ENCODE measurements at places on chromosomes 3 and 15.

DNA sequence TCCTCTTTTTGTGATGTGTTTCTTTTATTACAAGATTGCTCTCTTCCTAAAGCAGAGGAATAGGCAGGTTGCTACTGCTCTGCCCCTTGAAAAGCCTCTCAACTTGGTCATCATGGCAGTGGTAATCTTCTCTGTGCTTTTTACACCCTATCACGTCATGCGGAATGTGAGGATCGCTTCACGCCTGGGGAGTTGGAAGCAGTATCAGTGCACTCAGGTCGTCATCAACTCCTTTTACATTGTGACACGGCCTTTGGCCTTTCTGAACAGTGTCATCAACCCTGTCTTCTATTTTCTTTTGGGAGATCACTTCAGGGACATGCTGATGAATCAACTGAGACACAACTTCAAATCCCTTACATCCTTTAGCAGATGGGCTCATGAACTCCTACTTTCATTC is 7.7 kb downstream of the SUCNR1 start:
- no peak for DNase-seq

GRCh38 chr15:41961001-41961518 is 11.3 kb downstream of the EHD4 start:
- DNase-seq: no peak

DNA sequence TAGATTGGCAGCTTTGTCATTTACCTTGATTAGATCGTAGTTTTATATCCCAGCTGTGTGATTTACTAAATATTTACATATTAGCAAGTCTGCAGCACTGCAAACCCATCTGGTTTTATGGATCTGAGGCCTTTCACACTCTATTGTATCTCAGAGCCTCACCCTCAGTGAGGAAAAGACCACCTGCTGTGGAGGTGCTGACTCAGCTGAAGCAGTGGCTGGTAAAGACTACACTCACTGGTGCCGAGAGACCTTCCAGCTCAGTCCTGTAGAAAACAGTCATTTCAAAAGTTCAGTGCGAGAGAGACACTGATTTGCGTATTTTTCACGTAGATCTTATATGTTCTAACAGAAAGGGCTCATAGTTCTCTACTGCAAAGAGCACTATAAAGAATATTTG is 307.8 kb upstream of the TPM1 start:
- DNase-seq: no peak

GRCh38 chr15:26639966-26640365 is 132.9 kb downstream of the GABRB3 start:
- DNase-seq: no peak

DNA sequence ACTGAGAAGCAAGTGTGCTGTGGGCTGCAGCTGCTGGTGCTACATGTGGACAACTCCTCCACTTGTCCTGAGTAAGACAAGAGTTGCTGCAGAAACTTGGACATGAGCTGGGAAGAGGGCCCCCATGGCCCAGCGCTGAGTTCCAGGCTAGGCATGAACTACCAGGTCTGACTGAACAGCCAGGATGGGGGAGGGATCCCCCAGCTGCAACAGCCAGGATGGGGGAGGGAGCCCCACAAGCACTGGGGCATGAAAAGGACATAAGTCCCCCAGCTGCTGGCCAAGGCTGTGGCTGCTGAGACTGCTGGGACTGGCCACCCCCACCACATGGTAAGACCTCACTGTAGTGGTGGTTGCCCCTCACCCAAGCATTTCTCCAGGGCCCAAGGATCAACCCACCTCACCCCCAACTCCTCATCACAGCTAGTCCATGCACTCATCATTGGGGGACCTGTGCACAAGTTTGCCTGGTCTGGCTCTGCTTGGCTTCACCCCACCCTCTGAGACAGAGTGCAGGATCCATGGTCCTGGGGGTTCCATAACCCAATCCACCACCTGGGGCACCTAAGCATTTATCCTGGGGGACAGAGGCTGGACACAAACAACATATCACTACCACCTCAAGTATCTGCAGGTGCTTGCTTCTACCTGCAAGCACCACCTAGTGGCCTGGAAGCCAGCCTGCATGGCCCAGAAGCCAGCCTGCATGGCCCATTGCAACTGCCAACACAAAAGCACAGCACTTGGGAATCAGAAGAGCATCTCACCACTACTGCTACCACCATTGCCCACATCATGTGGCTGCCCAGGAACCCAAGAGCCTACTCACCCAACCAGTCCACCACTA is 84.5 kb upstream of the STT3B start:
- no peak for DNase-seq

- no peak for DNase-seq
Measured at GRCh38 chr3:188043891-188044290, 110.1 kb upstream of the LPP start.

DNA sequence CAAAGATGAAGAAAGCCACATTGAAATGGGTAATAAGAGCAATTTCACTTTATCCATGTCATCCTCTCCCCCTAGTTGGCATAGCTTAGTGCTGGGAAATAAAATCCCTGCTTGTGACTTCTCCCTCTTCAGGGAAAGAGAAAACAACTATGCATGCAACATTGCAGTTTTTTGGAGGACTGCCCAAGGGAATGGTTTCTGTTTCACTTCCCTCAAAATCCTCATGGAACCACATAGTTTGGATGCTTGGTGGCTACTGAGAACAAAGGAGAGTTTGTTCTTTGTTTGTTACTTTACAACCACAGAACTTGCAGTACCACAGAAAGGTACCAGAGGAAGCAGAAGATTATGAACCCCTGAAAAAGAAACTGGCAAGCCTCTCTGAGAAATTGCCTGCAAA is 384.6 kb upstream of the RORA start:
- DNase-seq: no peak

- no peak for DNase-seq
Measured at GRCh38 chr3:11470031-11470853, 173.5 kb downstream of the VGLL4 start.

- no peak for DNase-seq
Measured at GRCh38 chr3:42658091-42658770, 4.7 kb downstream of the ZBTB47 start.

DNA sequence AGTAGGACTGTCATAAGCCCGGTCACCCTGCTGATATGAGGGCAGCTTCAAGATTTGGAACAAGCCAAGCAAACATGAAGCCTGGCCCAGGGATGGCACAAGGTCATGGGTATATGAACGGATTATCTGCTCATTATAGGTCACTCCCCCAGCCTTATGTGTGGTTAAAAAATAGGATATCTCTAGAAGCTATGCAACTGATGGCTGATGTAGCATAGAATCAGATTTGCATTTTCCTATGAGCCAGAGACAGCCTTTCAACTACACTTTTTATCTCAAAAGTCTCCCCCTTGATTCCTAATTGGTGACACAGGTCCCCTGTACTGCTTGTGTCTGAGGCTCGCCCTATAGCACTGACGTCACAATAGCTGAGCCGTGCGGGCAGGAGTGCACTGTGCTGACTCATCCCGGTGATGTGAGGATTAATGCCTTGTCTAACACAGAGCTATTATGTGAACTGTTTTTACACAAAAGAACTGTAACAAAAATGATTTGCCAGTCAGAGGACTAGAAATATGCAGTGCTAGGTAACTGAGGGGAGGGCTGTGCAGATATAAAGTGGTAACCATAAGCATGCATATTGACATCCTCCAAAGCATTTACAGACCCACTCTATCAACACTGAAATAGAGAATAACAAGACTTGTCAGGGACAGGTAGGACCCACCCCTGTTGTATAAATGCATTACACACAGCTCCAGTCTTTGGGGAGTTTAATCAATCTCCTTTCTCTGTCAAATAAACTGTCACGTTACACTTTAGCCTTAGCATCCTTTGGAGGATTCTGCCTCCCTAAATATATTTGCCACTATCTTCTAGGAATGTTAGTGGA is 204.9 kb downstream of the TIGIT start:
- no peak for DNase-seq

DNA sequence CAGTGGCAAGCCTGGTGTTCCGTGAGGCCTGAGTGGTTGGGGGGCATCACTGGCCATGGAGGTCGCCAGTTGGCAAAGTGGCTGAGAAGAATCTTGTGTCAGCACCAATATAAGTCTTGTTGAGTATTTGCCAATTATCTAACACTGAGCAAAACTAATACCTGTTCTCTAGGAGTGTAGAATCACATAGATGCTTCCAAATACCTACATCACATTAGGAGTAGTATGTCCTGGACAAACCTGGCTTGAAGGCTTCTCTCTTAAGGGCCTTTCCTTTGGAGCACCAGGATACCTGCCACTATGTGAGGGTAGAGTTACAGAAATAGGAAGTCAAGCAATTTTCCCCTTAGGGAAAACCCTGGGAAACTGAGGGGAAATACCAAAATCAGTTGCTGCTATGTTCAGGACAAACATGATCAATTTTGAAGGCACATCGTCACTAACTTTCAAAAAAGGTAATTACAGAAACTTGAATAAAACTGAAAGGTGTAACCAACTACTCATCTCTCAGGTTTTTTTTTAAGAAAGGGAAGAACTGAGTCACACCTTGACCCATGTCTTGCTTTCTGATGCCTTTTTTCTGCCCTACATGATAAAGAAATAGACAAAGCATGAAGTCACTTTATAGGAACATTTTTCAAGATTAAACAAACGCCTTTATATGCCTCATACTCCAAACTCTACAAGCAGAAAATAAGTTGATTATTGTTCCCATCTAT is 100.4 kb downstream of the IMPG2 start:
- DNase-seq: no peak

DNA sequence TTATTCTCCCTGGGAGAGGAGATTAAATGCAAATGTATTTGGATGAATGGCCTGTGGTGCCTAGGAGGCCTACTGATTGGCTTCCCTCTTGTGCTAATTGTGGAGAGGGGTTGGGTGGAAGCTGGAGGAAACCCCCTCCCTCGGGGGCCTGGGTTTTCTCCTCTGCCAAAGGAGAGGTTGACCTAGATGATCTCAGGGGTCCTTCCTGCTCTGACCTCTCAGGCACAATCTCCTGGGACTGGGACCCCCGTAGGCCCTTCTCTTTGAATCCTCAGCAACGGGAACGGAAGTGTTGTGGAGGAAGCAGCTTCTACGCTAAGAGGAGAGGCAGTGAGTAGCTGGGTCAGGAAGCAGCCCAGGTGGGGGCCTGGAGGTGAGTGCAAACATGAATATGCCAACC is 40.5 kb upstream of the MAGEF1 start:
- no peak for DNase-seq

DNA sequence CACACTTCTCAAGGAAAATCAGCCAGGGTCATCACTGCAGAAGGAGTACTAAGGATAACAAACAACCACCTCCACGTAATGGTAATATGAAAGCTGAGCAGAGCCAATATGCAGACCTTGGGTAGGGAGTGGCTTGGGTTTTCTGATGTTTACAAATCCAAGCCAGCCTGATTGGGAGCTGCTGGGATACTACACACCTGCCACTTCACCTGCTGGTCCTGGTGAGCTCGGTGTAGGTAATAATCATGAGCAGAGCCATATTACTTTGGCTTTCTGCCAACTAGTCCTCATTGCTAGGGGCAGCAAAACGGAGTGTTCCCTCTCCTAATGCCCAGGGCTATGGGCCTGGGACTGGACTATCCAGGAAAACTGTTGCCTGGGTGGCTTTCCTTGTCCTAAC is 433.5 kb upstream of the PPP2R3A start:
- no peak for DNase-seq

- DNase-seq: no peak
Measured at GRCh38 chr15:80565988-80566387, 129.1 kb upstream of the ABHD17C start.

DNA sequence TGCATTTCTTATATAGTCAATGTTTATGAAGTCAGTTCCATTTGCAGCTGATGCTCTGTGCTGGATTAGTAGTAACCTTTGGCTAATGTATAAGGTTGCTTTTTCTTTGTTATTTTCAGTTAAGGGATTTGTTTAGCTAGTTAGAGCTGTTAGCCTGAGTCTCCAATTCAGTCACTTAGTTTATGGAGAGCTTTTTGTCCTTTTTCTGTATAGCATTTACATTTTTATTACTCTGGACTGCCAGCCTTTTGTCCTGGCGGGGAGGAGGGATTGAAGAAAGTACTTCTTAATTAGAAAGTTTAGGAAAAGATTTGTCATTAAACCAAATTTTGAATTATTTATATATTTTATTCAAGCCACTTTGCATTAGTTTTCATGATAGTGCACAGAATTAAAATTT is 52.0 kb downstream of the DNAJC13 start:
- DNase-seq: no peak

- DNase-seq: no peak
Measured at GRCh38 chr3:57279685-57280084, 12.8 kb downstream of the ASB14 start.

GRCh38 chr3:146972726-146973125 is 367.6 kb upstream of the PLSCR5 start:
- DNase-seq: no peak

- DNase-seq: no peak
Measured at GRCh38 chr3:193842832-193843473, 249.9 kb downstream of the OPA1 start.

GRCh38 chr15:77162872-77163633 is 92.1 kb upstream of the TSPAN3 start:
- DNase-seq: no peak

DNA sequence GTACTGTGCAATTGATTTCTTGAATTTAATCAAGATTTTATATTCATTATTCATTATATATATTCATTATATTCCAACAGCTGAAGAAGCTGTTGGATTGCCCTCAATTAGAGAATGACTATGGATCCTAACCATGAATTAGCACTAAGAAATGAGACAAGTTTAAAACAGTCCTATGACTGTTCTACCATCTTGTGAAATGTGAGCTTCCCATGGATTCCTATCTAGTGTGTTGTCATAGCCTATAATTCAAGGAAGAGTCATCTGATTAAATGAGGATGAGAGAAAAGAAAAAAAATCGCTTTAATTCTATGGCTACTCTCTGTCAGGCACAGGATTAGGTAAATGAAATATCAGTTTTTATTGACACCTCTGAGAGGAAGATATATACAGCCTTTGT is 696.6 kb upstream of the NAALADL2 start:
- DNase-seq: no peak

GRCh38 chr3:108312656-108313055 is 16.3 kb downstream of the HHLA2 start:
- no peak for DNase-seq

DNA sequence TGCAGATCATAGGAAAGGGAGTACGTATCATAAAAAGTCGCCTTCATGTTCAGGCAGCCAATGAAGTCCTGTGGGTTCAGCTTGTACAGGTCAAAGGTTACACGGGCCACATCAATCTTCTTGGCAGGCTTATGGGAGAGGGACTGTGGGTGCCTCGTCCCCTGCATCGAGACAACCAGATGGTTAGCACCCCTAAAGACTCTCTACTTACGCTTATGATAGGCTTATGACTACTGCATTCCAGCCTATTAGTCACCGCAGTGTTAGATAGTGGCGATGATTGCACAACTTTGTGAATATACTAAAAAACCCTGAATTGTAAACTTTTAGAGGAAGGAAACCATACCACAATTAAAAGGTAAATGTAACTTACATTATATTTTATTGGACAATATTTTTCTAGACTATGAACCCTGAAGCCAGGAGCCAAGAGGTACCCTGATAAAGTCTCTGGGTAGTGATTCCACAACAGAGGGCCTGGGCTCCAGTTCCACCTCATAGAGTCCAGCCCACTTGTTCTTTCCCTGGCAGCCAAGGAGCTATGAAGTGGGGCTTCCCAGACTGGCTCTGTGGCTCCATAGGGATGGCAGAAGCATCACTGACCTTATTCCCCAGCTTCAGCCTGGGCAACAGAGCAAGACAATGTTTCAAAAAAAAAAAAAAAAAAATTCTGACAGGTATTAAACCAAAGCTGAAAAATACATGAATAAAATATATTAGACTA is 2.5 kb upstream of the FANCD2 start:
- no peak for DNase-seq

All from activated CD8-positive, alpha-beta memory T cell treated with anti-CD3 and anti-CD28 coated beads for 1 hour (primary cell).